ENCODE measurements at places on chromosomes 5 and 9. TPM values are rescaled to one million over a fixed set of nuclear protein-coding genes. Genes with fewer than 3 reads are reported as not detected.

SLC6A7 gene
- total RNA-seq: not detected

LCN1 gene
- not detected for total RNA-seq

DNA sequence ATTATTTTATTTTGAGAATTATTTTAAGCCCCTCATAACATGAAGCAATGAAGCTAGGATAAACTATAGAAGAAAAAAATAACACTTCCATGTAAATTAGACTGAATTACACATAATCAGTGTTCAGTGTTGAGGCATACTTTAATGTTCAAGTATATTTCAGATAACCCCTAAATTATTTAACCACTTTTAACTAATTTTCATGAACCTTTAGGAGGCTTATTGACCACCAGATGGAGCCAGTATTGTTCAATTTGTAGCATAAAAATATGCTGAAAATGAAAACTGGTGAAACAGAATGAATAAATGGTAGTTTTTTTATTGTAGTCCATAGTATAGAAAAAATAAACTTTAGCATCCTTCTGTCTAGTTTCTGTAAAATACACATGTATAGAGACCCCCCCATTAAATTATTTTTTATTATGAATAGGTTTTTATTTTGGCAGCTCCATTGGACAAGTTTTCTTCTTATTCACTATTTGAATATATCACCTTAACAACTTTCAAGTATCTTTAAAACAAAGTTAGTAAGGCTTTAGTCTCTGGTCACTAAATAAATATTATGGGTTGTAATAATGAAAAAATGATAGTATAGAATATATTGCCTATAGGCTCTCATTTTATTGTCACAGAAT lies 190.1 kb downstream of the CWC27 start:
- no peaks in the 10 kb centered on the region for H3K27me3 ChIP-seq
- H3K27ac ChIP-seq: no peak overlapping the region
- DNase-seq: peak; percentile 45
- H3K4me3 ChIP-seq: no peak overlapping the region

- peaks cover 36% of the 10 kb centered on the region for H3K36me3 ChIP-seq
- peak overlapping the region; percentile 64 for H3K4me3 ChIP-seq
- peaks cover 49% of the 10 kb centered on the region for H3K27me3 ChIP-seq
- no peak overlapping the region for H3K27ac ChIP-seq
- peaks cover 15% of the 10 kb centered on the region for H3K4me1 ChIP-seq
Measured at GRCh38 chr9:134728801-134729495, 87.3 kb downstream of the COL5A1 start.

NIM1K gene
- 0.55 TPM for total RNA-seq

DRD1 gene
- not detected for total RNA-seq

GABRG2 gene
- not detected for total RNA-seq

LHX6 gene
- total RNA-seq: not detected

IFNB1 gene
- total RNA-seq: not detected

GRCh38 chr5:68661237-68661636 lies 432.6 kb upstream of the SLC30A5 start:
- no peak overlapping the region for H3K4me3 ChIP-seq
- peaks cover 2% of the 10 kb centered on the region for H3K27me3 ChIP-seq
- H3K27ac ChIP-seq: no peak overlapping the region
- peak; percentile 43 for DNase-seq
- H3K4me1 ChIP-seq: peaks cover 40% of the 10 kb centered on the region

IGIP gene
- total RNA-seq: 8.4 TPM

- no peak overlapping the region for H3K27ac ChIP-seq
- peaks cover 6% of the 10 kb centered on the region for H3K36me3 ChIP-seq
- 0 out of 2 replicates have a peak, but pooled peaks cover 6% of the 10 kb centered on the region for H3K4me1 ChIP-seq
- DNase-seq: no peak
- peaks cover 6% of the 10 kb centered on the region for H3K27me3 ChIP-seq
- H3K4me3 ChIP-seq: no peak overlapping the region
Measured at GRCh38 chr9:120377268-120378159, 202.5 kb downstream of the CDK5RAP2 start.

GRCh38 chr9:125521462-125522327 lies 185.3 kb downstream of the MAPKAP1 start:
- no peaks in the 10 kb centered on the region for H3K27me3 ChIP-seq
- peaks cover 18% of the 10 kb centered on the region for H3K36me3 ChIP-seq
- peak overlapping the region; percentile 77 for H3K4me3 ChIP-seq
- peak; percentile 96 for DNase-seq
- H3K27ac ChIP-seq: peak overlapping the region; percentile 98

SLC34A3 gene
- not detected for total RNA-seq

GRCh38 chr5:4730279-4730678 lies 409.9 kb upstream of the ADAMTS16 start:
- H3K27ac ChIP-seq: no peak overlapping the region
- no peaks in the 10 kb centered on the region for H3K36me3 ChIP-seq
- H3K27me3 ChIP-seq: no peaks in the 10 kb centered on the region

MYMK gene
- total RNA-seq: not detected

DNA sequence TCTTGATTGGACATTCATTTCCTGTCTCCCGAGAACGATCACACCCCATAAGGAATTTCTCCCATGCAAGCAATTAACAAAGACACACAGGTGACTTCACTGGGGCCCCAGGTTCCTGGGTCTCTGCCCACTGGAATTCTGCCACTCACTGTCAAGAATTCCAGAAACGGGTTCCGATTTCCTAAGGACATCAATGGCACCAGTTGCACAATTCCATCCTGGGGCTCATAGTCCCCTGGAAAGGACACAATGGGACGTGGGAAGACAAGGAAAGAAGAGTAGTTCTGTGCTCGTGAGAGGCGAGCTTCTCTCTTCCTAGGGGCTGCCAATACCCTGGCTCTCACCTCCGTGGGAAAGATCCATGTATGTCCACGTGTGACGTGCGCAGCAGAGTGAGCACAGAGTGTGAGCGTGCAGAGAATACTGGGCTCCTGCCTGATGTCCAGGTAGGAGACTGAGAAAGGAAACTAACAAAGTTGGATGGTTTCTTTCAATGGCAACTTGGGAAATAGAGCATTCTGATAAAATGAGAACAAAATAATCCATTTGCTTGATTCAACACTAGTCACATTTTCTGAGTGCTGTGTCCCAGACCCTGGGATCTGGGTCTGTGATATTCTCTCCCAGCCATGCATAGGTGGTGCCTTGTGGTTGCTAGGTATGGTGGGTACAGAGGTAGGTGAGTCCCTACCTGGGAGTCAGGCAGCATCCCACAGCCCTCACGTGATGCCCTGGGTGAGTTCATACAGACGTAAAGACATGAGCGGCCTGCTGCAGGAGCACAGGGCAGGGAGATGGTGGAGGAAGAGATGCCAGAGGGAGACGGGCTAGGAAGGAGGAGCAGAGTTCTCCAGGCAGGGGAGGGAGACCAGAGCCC lies 159.8 kb downstream of the COL23A1 start:
- H3K27me3 ChIP-seq: peaks cover 4% of the 10 kb centered on the region
- no peak overlapping the region for H3K27ac ChIP-seq
- no peak for DNase-seq
- H3K4me3 ChIP-seq: no peak overlapping the region
- H3K36me3 ChIP-seq: peaks cover 21% of the 10 kb centered on the region

TRIM23 gene
- total RNA-seq: 14.4 TPM

ZNG1E gene
- total RNA-seq: 25.2 TPM

PTGS1 gene
- 45.0 TPM for total RNA-seq

- peaks cover 3% of the 10 kb centered on the region for H3K27me3 ChIP-seq
- H3K36me3 ChIP-seq: no peaks in the 10 kb centered on the region
- no peak for DNase-seq
- no peak overlapping the region for H3K4me3 ChIP-seq
- no peak overlapping the region for H3K27ac ChIP-seq
- no peaks in the 10 kb centered on the region for H3K4me1 ChIP-seq
Measured at GRCh38 chr5:178319541-178320041, 87.0 kb upstream of the PHYKPL start.

GRCh38 chr9:115590011-115590410 lies 472.1 kb upstream of the TNC start:
- H3K4me1 ChIP-seq: peaks cover 60% of the 10 kb centered on the region
- no peaks in the 10 kb centered on the region for H3K36me3 ChIP-seq
- peak; percentile 87 for DNase-seq
- H3K27ac ChIP-seq: peak overlapping the region; percentile 92
- no peaks in the 10 kb centered on the region for H3K27me3 ChIP-seq

DNA sequence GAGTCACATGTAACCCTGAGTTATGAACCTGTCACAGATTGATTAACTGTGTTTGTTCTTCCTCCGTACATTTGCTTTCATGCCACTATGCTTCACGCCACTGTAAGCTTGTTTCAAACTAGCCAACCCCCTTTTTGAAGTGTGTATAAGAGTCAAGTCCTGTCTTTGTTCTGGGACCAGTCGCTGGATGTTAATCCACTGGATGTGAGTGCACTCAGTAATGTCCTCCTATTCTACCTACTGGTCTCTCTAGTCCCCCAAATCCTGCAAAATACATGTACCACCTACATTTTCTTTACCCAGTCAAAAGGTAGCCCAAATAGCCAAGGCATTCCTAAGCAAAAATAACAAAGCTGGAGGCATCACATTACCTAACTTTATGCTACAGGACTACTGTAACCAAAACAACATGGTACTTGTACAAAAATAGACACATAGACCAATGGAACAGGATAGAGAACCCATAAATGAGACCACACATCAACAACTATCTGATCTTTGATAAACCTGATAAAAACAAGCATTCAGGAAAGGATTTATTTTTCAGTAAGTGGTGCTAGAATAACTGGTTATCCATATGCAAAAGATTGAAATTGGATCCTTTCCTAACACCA lies 1139.1 kb upstream of the SEMA6A start:
- no peaks in the 10 kb centered on the region for H3K27me3 ChIP-seq
- H3K27ac ChIP-seq: no peak overlapping the region
- H3K4me1 ChIP-seq: peaks cover 5% of the 10 kb centered on the region
- DNase-seq: no peak
- H3K36me3 ChIP-seq: peaks cover 24% of the 10 kb centered on the region

DNA sequence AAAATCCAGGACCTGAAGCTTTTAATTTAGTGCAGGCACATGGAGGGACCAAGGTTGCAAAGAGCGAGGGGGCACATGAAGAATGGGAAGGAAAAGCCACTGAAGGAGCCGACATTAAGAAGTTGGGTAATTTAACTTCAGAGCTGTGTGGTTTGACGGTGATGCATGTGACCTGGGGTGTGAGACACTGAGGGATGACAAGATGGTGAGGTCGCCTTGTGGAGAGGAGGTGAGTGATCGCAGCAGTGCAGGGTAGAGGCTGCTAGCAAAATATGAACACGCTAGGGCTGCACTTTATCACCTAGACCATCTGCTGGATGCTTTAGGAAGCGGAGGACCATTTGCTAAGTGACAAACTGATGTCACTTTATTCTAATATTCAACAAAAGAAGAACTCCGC lies 339.0 kb upstream of the KIF2A start:
- DNase-seq: no peak
- H3K27ac ChIP-seq: no peak overlapping the region
- H3K27me3 ChIP-seq: no peaks in the 10 kb centered on the region
- H3K36me3 ChIP-seq: no peaks in the 10 kb centered on the region

DNA sequence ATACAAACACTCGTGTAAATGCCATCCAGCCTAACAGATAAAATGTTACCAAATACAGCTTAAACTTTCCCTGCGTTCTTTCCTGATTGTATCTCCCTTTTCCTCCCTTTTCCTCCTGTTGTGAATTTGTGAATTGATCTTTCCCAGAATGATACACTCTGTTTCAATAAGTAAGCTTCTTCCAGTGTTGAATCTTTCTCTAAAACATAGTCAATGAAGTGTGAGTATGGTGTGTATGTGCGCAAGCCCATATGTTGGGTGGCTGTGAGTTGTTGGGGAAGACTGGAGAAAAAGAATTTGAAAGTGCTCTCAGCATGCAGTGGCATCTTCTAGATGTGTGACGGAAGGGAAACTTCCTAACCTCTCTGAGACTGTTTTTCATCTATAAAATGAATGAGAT lies 143.1 kb upstream of the KLF4 start:
- no peak for DNase-seq
- H3K4me3 ChIP-seq: no peak overlapping the region
- H3K27me3 ChIP-seq: peaks cover 2% of the 10 kb centered on the region
- 0 out of 2 replicates have a peak, but pooled peaks cover 5% of the 10 kb centered on the region for H3K4me1 ChIP-seq

GRCh38 chr5:134580001-134580460 lies 52.6 kb downstream of the SAR1B start:
- peak overlapping the region; percentile 29 for H3K27ac ChIP-seq
- peaks cover 9% of the 10 kb centered on the region for H3K36me3 ChIP-seq
- no peak for DNase-seq
- H3K27me3 ChIP-seq: no peaks in the 10 kb centered on the region
- no peak overlapping the region for H3K4me3 ChIP-seq
